ENCODE measurements at places on chromosomes 3 and 15. TPM values are rescaled to one million over a fixed set of nuclear protein-coding genes. Genes with fewer than 3 reads are reported as not detected.

The XYLB gene
- total RNA-seq: 1.3 TPM

DNA sequence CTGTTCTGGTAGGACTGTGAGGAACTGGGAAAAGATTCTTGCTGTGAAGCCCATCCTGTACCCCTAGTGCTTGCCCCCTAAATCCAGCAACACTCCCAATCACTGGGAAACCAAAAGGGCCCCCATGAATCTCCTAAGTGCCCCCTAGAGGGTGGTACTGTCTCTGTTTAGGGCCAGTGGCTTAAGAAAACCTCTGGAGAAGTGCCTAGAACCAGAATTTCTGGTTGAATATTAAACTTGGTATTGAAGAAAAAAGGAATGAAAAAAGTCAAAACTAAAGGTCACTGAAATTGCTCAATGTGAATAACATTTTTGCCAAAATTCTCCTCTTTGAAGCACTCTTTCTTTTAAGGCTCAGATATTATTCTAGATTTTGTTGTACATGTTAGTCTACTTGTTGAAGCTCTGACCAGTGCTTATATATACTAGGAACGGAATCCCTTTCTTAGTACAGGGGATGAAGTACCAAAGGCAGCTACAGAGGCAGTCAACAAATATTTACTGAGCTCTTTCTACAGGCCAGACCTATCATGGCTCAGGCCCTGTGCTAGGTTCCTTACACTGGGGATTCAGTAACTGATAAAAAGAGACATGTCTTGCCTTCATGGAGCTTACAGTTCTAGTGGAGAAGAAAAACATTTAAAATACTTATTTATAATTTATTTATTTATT lies 138.8 kb downstream of the MYLK start:
- peaks cover 4% of the 10 kb centered on the region for H3K4me1 ChIP-seq
- peak; percentile 55 for DNase-seq
- H3K4me3 ChIP-seq: no peak overlapping the region
- no peak overlapping the region for H3K27ac ChIP-seq

GRCh38 chr3:55491296-55491816 lies 4.2 kb upstream of the WNT5A start:
- H3K4me1 ChIP-seq: peaks cover 6% of the 10 kb centered on the region
- H3K27ac ChIP-seq: no peak overlapping the region
- DNase-seq: no peak

- H3K4me1 ChIP-seq: no peaks in the 10 kb centered on the region
- H3K27ac ChIP-seq: no peak overlapping the region
- no peaks in the 10 kb centered on the region for H3K36me3 ChIP-seq
These were observed 44.5 kb downstream of the TMEM44 start for GRCh38 chr3:194588741-194589140.

- H3K4me3 ChIP-seq: no peak overlapping the region
- H3K27ac ChIP-seq: no peak overlapping the region
- H3K4me1 ChIP-seq: no peaks in the 10 kb centered on the region
- DNase-seq: no peak
- no peaks in the 10 kb centered on the region for H3K36me3 ChIP-seq
- no peaks in the 10 kb centered on the region for H3K27me3 ChIP-seq
These were observed 423.1 kb downstream of the CNTN6 start for GRCh38 chr3:1515882-1516281.

DNA sequence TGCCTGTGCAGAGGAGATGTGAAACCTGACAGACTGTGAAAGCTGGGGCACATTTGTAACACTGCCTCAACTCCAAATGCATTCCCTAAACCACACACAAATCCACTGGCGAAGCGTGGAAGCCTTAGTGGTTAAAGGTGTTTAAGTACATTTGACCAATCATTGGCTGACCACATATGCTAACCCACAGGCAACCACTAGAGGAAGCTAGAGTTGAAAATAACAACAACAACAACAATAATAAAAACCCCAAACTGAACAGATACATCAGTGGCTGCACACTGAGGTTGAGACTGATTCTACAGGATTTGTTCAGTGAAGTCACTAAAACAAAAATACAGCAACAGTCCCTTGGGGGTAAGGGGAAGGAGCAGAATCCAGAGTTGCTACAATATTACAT lies 129.7 kb downstream of the TJP1 start:
- H3K4me3 ChIP-seq: no peak overlapping the region
- H3K36me3 ChIP-seq: no peaks in the 10 kb centered on the region
- no peak for DNase-seq
- no peaks in the 10 kb centered on the region for H3K27me3 ChIP-seq

DNA sequence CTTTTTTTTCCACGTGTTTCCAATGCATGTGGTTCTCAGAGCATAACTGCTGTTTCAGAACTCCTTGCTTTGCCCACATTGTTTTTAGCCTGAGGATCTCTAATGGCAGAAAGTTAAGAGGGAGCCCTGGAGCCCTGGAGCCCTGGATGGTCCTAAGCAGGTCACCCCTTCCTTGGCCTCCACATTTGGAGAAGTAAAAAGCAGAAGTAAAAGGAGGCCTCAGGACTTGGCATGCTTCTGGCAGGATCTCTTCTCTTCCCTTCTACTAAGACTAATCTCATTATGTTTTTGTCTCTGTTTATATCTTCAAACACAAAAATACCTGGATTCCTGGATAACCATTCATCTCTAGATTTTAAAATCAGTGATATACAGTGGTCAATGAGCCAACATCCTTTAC lies 50.1 kb downstream of the P2RY1 start:
- H3K4me1 ChIP-seq: no peaks in the 10 kb centered on the region
- H3K36me3 ChIP-seq: no peaks in the 10 kb centered on the region
- no peak overlapping the region for H3K4me3 ChIP-seq
- H3K27ac ChIP-seq: no peak overlapping the region

GRCh38 chr15:52421029-52421428 lies 107.7 kb downstream of the MYO5A start:
- H3K27ac ChIP-seq: no peak overlapping the region
- peaks cover 7% of the 10 kb centered on the region for H3K4me1 ChIP-seq
- no peak overlapping the region for H3K4me3 ChIP-seq
- no peak for DNase-seq

The TMEM158 gene
- total RNA-seq: 0.83 TPM

DNA sequence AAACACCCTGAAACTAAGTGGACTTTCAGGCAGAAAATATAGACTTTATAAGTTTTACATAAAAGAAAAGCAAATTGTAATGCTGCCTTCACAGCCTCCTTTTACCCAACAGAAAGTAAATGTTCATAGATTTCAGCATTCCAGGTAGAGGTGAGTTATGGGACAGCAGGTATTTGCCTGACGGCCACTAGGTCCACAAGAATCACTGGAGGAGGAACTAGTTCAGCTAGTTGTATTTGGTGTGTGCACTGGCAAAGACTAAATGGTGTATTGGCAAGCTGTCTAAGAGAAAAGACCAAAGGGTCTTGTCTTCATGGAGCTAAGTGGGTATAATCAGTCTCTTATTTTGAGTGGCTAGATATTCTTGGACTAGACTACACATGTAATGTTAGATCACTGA lies 34.2 kb downstream of the ZNF654 start:
- H3K27ac ChIP-seq: no peak overlapping the region
- H3K36me3 ChIP-seq: peaks cover 11% of the 10 kb centered on the region
- DNase-seq: no peak
- H3K4me3 ChIP-seq: no peak overlapping the region
- no peaks in the 10 kb centered on the region for H3K4me1 ChIP-seq

DNA sequence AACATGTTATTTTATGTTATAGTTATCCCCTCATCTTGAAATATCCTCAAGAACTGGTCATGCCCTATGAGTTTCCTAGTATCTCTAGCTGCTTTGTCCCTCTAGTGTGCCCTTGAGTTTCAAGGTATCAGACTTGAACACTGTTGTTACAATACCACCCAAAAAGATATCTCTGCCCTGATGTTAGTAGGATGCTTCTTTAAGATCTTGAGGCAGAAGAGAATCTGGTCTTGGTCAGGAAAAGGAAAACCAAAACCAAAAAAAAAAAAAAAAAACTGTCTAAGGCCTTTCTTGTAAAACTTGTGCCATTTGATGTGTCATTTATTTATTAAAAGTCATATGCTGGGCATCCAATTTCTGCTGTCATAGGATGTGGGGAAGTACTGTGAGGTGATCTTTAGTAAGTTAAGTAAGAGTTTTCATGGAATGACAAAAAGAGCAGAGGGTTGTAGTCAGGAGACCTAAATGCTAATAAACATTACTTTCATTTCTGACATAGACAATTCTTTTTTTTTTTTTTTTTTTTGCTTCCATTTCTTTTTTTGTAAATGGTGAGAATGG lies 229.7 kb downstream of the NECTIN3 start:
- no peak for DNase-seq
- no peak overlapping the region for H3K27ac ChIP-seq
- H3K36me3 ChIP-seq: no peaks in the 10 kb centered on the region
